ENCODE measurements at places on chromosomes 6 and 20.

- no peak for DNase-seq
Observed at GRCh38 chr6:490251-491037, 98.9 kb downstream of the IRF4 start.

- DNase-seq: no peak
Observed at GRCh38 chr6:97462031-97462430, 179.0 kb upstream of the MMS22L start.

DNA sequence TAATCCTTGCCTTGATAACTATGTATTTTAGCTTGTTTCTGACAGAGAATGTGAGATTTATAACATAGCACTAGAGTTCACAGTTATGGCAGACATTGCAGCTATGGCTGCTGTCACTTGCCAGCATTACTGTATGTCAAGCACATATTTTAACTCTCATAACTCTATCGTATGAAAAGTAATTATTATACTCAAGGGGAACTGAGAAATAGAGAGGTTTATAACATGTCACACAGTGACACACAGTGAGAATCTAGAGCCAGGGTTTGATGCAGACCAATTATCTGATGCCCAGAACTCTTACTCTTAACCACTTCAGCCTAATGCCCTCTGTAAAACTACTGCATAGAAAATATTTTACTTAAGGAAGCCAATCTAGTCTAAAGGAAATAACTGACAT lies 1012.4 kb downstream of the GRIK2 start:
- no peak for DNase-seq

GRCh38 chr20:43914311-43915210 lies at the start of gene TOX2:
Gene TOX2 (plus strand): TSS chr20:43914852. CDS start chr20:43914892, 40 bp downstream.
- DNase-seq: no peak

DNA sequence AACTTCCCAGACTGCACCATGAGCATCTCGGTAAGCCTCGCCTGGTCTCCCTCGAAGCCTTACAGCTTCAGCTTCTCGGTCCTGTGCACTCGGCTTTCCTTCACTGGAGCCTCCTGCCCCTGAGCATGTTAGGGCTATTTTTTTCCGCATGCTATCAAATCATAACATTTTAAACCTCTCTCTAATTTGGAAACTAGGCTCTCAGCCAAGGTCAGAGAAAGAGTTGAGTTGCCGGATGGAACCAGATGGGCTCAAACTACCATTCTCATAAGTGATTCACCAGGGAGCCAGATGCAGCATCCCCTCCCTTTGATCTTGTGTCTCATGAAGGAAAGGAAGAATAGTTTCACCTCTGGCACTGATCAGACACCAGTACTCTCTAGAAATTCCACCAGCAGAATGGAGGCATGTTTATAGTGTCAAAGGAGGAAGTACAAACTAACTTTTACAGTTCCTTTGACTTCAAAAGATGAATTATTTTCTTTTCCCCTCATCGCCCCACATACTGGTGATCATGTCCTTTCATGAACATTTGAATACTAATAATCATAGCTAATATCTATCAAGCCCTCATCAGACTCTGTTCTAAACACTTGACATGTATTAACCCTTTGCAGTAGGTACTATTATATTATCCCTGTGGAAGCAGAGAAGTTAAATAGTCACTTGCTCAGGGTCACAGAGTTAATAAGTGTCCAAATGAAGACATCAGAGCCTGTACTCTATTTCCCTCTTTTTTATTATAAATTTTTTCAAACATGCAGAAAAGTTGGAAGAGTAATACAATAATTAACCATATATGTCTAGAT lies 46.7 kb downstream of the MAP1LC3A start:
- peak; percentile 40 for DNase-seq

DNA sequence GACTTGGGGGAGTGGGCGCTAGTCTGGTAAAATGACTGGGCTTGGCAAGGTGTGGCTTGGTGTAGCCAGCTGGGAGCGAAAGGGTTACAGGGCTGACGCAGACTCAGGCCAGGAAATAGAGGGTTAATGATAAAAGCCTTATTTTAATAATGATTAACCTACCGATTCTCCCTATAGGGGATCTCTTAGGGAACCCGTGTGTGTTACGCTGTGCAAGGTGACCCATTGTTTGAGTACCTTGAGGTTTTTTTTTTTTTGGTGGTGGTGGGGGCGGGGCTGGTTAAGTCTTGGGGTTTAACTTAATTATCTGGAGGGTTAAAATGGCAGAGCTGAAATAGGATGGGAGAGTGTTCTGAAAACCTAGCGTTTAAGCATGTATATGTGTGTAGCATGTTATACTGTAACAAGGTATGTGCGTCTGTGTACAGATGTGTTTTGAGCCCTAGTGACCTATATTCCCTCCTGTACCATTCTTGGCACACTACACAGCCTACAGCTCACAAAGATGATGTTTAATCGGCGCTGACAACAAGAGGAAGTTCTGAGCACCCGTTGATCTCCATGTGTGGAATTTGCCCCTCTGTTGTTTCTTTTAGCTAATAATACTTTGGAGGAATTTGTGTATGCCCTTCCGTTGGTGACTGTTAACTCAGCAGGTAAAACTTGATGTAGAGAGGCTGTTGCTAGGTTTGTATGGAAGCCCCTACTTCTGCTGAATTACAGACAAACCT lies 1.3 kb downstream of the CARMIL1 start:
- no peak for DNase-seq

DNA sequence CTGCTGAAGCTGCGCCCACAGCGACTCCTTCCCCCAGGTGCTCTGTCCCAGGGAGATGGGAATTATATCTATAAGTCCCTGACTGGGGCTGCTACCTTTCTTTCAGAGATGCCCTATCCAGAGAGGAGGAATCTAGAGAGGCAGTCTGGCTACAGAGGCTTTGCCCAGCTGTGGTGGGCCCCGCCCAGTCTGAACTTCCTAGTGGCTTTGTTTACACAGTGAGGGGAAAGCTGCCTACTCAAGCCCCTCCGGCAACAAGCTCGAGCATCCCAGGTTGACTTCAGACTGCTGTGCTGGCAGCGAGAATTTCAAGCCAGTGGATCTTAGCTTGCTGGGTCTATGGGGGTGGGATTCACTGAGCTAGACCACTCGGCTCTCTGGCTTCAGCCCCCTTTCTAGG lies 152.5 kb upstream of the MAP3K7 start:
- DNase-seq: no peak

DNA sequence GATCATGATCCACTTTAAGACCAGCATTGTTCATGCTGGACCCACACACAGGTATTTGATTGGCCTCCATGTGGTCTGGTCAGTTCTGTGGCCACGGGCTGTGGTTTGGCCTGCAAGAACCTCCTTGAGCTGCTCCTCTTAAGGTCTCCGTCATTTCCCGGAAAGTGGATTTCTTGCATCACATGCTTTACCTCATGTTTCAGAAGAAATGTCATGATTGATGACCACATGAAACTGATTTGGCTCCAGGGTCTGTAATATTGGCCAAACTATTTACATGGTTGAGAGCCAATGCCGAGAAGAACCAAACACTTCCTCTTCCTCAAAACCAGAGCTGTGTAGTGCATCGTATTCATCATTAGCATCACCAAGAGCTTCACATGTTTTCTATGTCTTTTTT lies 13.2 kb upstream of the RSPH3 start:
- DNase-seq: no peak

- DNase-seq: no peak
Observed at GRCh38 chr20:56181583-56181982, 66.9 kb upstream of the MC3R start.

DNA sequence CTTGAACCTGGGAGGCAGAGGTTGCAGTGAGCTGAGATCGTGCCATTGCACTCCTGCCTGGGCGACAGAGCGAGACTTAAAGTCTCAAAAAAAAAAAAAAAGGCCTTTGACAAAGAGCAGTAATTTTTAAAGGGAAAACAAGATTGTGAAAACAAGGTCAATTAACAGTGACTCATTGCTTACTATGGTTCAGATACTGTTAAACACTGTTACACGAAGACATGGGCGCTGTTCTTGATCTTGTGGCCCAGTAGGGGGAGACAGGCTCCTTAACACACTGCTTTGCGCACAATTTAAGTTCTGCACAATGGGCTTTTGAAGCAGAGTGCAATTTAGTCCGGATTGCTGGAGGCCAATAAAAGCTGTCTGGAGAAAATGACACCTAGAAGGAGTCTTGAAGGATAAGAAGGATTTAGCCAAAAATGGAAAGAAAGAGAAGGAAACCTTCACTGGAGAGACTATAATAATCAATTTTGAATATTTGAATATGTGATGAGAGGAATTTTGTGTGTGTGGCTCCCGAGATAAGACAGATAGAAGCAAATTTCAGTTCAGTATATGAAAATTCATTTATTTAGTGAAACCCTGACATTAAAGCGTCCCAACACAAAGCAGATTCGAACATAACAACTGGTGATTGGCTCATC lies 6.0 kb upstream of the LATS1 start:
- no peak for DNase-seq

DNA sequence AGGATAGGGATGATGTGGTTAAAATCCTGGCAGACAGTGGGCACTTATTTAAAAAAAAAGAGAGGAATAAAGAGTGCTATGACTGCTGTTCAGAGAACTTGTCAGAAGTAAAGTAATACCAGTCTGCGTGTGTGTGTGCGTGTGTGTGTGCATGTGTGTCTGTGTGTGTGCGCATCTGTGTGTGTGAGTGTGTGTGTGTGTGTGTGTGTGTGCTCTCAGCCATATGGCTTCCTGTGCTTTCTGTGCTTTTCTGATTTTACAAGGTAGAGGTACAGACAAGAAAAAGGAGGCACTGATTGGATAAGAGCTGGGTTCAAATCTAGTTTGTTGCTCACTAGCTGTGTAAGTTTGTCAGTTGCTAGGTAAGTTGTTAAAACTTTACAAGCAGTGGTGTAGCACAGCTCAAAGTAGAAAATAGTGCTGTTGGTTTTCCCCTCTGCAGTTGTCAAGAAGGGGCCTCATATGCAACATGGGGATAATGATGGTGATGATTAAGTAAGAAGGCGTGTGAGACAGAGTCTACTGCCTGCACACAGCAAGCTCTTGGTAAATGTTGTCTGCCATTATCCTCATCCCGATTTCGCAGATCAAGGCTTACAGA lies 155.3 kb upstream of the ZNF217 start:
- DNase-seq: no peak

GRCh38 chr20:10647471-10647870 lies 26.3 kb downstream of the JAG1 start:
- DNase-seq: no peak

- DNase-seq: peak; percentile 28
Observed at GRCh38 chr6:24228681-24229255, 102.8 kb downstream of the NRSN1 start.

GRCh38 chr6:35473850-35474130 lies 5.6 kb downstream of the RPL10A start:
- no peak for DNase-seq

- DNase-seq: no peak
Observed at GRCh38 chr6:119879731-119880130, 530.2 kb upstream of the MAN1A1 start.

DNA sequence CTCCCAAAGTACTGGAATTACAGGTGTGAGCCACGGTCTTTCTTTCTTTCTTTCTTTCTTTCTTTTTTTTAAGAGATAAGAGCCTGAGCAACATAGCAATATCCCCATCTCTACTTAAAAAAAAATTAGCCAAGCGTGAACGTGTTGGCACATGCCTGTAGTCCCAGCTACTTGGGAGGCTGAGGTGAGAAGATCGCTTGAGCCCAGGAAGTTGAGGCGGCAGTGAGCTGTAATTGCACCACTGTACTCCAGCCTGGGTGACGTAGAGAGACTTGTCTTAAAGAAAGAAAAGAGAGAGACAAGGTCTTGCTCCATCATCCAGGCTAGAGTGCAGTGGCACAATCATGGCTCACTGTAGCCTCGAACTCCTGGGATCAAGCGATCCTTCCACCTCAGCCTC lies 162.0 kb upstream of the MLN start:
- DNase-seq: no peak

GRCh38 chr6:24699521-24700359 lies 19.2 kb downstream of the C6orf62 start:
- DNase-seq: no peak

GRCh38 chr6:26536571-26537159 lies 1.5 kb upstream of the HMGN4 start:
- DNase-seq: no peak

DNA sequence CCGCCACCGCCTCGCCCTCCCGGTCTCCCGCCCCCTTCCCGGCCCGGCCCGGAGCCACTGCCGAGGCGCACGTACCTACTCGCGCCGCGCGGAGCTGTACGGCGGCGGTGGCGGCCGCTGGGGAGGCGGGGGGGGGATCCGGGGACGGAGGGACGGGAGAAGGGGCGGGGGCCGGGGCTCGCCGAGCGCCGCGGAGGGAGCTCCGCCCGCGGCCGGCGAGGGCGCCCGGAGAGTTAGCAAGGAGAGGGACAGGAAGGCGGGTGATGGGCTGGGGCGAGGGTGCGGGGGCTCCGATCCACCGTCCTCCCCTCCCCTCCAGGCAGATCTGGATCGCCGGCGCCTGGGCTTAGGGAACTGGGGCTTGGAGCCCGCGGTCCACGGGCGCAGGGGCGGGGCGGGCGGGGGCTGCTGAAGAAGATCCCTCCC lies 548 bp upstream of the TMEM74B start:
- DNase-seq: no peak

DNA sequence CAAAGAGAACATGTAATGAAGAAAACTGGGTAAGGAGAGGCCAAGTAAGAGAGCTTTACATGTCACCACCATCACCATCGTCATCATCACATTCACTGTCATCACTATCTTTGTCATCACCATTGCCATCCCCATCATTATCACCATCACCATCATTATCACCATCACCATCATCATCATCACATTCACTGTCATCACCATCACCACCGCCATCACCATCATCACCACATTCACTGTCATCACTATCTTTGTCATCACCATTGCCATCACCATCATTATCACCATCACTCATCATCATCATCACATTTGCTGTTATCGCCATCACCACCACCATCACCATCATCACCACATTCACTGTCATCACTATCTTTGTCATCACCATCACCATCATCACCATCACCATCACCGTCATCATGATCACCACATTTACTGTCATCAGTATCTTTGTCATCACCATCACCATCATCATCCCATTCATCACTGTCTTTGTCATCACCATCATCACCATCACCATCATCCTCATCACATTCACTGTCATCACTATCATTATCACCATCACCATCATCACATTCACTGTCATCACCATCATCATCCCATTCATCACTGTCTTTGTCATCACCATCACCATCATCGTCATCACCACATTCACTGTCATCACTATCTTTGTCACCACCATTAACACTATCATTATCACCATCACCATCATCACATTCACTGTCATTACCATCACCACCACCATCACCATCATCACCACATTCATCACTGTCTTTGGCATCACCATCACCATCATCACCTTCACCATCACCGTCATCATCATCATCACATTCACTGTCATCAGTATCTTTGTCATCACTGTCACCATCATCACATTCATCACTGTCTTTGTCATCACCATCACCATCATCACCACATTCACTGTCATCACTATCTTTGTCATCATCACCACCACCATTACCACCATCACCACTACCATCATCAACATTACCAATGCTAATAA lies 172.3 kb downstream of the ERMARD start:
- no peak for DNase-seq

GRCh38 chr6:168272415-168273325 lies 46.9 kb downstream of the DACT2 start:
- no peak for DNase-seq

GRCh38 chr6:113147544-113147943 lies 709.6 kb upstream of the MARCKS start:
- peak; percentile 65 for DNase-seq

GRCh38 chr6:149371154-149371553 lies 28.9 kb upstream of the SUMO4 start:
- no peak for DNase-seq

Measured in non-pigmented ciliary epithelial cell (primary cell).